ENCODE measurements at places on chromosomes 1 and 21. TPM values are rescaled to one million over a fixed set of nuclear protein-coding genes. Genes with fewer than 3 reads are reported as not detected.

DNA sequence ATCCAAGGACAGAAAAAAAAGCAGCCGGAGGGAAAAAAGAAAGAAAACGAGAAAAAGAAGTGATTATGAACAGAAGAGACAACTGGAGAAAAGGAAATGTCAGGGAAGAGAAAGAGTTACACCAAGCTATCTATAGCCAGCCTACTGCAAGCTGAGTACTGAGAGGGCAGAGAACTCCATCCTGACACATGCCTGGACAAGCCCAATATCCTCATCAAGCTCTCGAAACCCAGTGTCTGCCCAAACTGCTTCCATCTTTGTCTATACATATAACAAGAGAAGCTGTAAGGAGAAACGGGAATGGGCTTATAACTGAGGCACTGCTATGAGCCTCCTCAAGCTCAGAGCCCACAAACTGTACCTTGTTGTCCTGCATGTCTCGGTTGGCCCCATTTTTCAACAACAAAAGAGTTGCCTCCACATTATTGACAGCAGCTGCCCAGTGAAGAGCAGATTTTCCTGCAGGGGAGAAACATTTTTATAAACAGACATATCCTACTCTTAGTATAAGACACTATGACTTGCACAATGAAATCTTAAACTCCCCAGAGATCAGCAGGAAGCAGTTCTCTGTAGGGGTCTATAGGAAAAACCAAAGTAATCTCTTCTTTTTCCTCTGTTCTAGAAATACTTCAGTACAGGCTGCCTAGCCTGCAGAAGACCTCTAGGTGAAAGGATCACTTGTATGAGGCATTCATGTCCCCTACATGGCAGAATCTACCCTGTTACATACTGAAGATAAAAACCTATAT is 21.2 kb upstream of the ADAM30 start:
- H3K27me3 ChIP-seq, result no peaks in the 10 kb centered on the region
- no peak overlapping the region for H3K27ac ChIP-seq
- H3K4me3 ChIP-seq, result no peak overlapping the region
- H3K4me1 ChIP-seq, result no peaks in the 10 kb centered on the region
- H3K36me3 ChIP-seq, result peaks cover 34% of the 10 kb centered on the region

DNA sequence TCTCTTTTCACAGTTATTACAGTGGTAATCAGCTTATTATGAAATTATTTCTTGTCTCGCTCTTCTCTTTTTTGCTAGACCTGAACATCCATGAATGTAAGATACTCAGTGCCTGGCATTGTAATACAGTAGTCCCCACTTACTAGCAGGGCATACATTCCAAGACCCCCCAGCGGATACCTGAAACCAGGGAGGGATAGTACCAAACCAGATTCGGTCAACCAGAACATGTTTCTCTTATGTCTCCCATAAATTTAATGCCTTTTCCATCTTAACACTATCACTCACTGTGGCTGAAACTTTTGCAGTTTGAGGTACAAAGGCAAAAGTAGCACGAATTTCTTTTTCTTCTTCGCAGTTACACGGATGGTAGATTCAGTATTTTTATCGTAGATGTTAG is 24.6 kb upstream of the B3GALT2 start:
- H3K4me1 ChIP-seq, result no peaks in the 10 kb centered on the region
- no peak overlapping the region for H3K27ac ChIP-seq
- no peak for DNase-seq
- H3K36me3 ChIP-seq, result peaks cover 7% of the 10 kb centered on the region

DNA sequence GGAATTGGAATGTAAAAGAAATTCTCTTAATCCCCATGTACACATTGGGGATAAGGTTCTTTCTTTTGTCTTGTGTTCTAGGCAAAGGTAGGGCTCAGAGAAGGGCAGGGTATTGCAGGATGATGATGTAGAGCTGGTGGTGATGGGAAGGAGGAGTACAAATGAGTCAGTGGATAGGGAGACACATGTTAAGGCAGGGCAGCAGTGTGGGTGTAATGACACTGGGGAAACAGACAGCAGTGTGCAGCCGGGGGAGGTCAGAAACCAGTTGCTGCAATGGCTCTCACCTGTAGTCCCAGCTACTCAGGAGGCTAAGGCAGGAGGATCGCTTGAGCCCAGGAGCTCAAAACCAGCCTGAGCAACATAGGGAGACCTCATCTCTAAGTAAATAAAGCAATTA is 5.1 kb downstream of the NLRP3 start:
- H3K4me3 ChIP-seq, result no peak overlapping the region
- H3K27ac ChIP-seq, result no peak overlapping the region
- H3K4me1 ChIP-seq, result no peaks in the 10 kb centered on the region
- no peak for DNase-seq
- H3K36me3 ChIP-seq, result no peaks in the 10 kb centered on the region

CLEC20A gene
- not detected for total RNA-seq

All from lung (tissue), 17 donors.